Caco-2 (cell line): ENCODE measurements at places on chromosomes 3 and 15. TPM values are rescaled to one million over a fixed set of nuclear protein-coding genes. Genes with fewer than 3 reads are reported as not detected.
A peak's percentile ranks its signal among the peaks of the same experiment; 100 is the strongest.

DNA sequence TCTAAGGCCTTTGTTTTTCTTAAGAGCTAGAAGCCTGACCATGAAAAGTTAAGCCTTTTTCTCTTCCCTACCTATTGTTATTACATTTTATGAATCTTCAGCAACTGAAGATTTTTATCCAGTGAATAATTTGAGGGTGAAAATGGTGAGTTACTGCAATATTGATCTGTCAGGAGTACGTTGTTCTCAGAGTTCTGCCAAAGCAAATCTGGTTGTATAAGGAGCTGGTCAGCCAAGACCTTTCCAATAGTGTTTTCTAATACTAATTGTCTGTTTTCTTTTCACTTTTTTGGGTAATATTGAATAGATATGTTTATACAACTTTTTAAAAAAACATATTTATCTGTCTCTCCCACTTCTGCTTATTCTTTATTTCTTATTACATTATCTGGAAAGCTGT is 15.0 kb downstream of the SPTSSB start:
- no peaks in the 10 kb centered on the region for H3K4me1 ChIP-seq
- H3K27me3 ChIP-seq, result no peaks in the 10 kb centered on the region
- no peak overlapping the region for H3K4me3 ChIP-seq
- no peaks in the 10 kb centered on the region; the same call in 1 of the 2 replicates for H3K36me3 ChIP-seq
- no peak overlapping the region for H3K27ac ChIP-seq

TMEM207 gene
- total RNA-seq, result 0.65 TPM in 1 of 2 replicates, not detected in the other

DNA sequence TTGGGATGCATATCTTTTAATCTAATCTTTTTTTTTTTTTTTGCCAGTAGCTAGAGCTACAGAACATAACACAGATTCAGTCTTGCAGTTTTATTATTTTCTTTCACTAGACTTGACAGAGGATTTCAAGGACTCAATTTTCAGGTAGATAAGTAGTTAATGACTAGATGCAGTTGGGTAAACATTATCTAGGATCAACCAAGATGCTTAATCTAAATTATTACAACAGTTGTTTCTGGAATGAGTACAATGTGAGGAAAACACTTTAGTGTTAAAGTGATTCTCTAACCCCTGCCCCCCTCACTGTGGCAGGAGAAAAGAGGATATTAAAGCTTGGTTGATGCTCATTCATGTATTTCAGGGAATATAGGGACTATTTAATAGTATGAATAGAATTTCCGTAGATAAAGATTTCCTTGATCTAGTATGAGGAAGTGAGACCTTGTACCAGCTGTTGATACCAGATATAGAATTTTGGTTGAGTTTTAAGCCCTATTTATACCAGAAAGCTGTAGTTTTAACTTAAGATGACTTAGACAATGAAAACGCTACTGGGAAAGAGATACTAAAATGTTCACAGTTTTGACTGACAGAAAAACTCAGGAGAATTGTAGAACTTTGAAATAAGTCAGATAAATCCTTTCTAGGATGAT is 389.0 kb upstream of the C2CD4B start:
- DNase-seq, result no peak
- no peak overlapping the region for H3K4me3 ChIP-seq
- H3K27ac ChIP-seq, result no peak overlapping the region
- peaks cover 73% of the 10 kb centered on the region for H3K4me1 ChIP-seq
- no peaks in the 10 kb centered on the region for H3K27me3 ChIP-seq
- no peaks in the 10 kb centered on the region for H3K36me3 ChIP-seq

- H3K27ac ChIP-seq, result no peak overlapping the region
- no peaks in the 10 kb centered on the region for H3K36me3 ChIP-seq
- no peaks in the 10 kb centered on the region for H3K4me1 ChIP-seq
- DNase-seq, result no peak
- no peak overlapping the region for H3K4me3 ChIP-seq
- H3K27me3 ChIP-seq, result no peaks in the 10 kb centered on the region
Measured at GRCh38 chr3:148083526-148084182, 614.0 kb upstream of the AGTR1 start.

DNA sequence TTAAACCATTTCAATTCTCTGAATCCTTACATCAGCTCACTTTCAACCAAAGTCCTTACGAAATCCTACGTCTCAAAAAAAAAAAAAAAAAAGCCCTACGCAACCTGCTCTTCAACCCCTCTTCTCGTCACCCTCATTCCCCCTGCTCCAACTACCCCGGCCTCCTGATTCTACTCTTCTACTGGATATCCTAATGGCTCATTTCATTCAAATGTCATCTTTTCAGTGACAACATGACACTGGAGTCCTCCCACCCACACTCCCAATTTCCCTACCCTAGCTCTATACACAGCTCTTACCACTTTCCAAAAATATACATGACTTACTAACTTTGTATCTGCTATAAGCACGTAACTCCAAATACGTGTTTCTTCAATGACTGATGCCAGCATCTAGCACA is 11.5 kb downstream of the UBP1 start:
- H3K4me1 ChIP-seq, result peaks cover 30% of the 10 kb centered on the region
- no peak for DNase-seq
- no peak overlapping the region for H3K4me3 ChIP-seq
- no peaks in the 10 kb centered on the region for H3K27me3 ChIP-seq
- no peaks in the 10 kb centered on the region; the same call in 1 of the 2 replicates for H3K36me3 ChIP-seq
- H3K27ac ChIP-seq, result peak overlapping the region; percentile 2

GNAT1 gene
- total RNA-seq, result 0.50 TPM in 1 of 2 replicates, not detected in the other

SEMA3G gene
- total RNA-seq, result 0.28 and 0.32 TPM in 2 replicates

DNA sequence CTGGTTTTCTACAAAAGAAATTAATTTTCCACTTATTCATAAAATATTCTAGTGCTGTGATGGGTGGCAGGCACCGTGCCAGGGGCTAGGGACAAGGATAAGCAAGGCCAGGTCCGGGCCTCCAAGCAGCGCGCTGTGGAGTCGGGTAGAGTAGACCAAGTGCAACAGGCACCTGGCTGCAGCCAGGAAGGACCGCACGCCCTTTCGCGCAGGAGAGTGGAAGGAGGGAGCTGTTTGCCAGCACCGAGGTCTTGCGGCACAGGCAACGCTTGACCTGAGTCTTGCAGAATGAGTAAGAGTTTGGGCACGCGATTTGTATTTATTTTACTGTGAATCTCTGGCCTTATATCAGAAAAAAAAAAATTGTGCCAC is at the start of gene CASR:
CASR (plus strand) TSS at position 148 of the 372 bp plus-strand sequence. CDS start 70,522 bp downstream, outside the sequence.
- no peak within 1 kb of the TSS for H3K4me3 ChIP-seq
- H3K36me3 ChIP-seq, result no peaks in the 10 kb centered on the region
- no peaks in the 10 kb centered on the region for H3K4me1 ChIP-seq
- no peak within 1 kb of the TSS for H3K27ac ChIP-seq

DNA sequence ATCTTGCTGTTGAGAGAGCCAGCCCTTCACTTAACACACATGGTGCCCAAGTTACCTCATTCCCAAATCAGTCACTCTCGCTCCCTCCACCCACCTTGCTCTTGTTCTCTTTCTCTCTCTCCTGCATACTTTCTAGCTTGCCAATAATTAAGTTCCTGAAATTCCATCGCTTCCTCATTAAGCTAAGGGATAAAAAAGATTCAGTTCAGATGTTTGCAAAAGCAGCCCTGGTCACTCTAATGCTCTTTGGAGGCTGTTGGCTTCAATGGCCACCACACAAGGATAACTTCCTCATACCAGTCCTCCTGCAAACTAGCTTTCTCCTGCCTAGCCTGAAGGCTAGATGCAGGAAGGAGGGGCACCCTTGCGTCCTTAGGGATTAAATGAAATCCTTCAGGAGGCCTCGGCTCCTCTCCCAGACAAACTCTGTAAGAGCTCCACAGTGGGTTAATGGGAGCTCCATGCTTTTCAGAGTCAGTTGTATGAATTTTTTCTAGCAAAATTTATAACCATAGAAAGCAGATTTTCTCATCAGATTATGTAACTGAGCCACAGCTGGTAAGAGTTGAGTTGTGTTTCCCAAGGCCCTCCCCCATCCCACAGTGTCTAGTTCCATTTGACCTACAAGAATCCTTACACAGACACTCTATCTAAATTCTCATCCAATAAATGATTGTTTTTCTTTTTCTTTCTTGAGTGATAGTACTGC is 176.6 kb upstream of the TRIM42 start:
- H3K4me3 ChIP-seq, result no peak overlapping the region
- H3K36me3 ChIP-seq, result no peaks in the 10 kb centered on the region
- no peaks in the 10 kb centered on the region for H3K27me3 ChIP-seq
- peak; percentile 8 for DNase-seq
- H3K27ac ChIP-seq, result peak overlapping the region; percentile 17
- H3K4me1 ChIP-seq, result no peaks in the 10 kb centered on the region; the same call in 1 of the 2 replicates

PRICKLE2 gene
- total RNA-seq, result 4.2 and 6.0 TPM in 2 replicates

DNA sequence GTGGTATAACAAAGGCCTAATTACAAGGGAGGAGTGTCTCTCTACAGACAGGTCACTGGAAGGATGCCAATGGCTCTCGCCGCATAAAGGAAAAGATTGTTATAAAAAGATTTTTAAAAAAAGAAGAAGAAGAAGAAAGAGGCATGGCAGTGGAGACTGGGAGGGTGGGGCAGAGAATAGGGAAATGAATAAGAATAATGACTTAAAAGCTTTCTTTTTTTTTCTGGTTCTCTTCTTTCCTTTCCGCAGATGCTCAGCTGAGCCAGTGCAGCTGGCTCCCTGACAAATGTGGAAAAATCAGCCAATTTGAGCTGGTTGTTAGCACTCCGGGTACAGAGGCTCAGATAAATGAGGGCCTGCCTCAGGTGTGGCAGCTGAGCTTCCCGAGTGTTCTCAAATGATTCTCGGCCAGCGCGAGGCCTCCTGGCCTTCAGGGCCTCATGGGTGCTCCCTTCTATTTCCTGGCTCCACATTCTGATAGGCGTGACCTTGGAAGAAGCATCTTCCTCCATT is 234.1 kb downstream of the RORA start:
- H3K4me3 ChIP-seq, result no peak overlapping the region
- no peaks in the 10 kb centered on the region for H3K36me3 ChIP-seq
- H3K4me1 ChIP-seq, result no peaks in the 10 kb centered on the region
- no peak for DNase-seq
- no peak overlapping the region for H3K27ac ChIP-seq

CHAC1 gene
- 54.0 and 55.8 TPM in 2 replicates for total RNA-seq

DNA sequence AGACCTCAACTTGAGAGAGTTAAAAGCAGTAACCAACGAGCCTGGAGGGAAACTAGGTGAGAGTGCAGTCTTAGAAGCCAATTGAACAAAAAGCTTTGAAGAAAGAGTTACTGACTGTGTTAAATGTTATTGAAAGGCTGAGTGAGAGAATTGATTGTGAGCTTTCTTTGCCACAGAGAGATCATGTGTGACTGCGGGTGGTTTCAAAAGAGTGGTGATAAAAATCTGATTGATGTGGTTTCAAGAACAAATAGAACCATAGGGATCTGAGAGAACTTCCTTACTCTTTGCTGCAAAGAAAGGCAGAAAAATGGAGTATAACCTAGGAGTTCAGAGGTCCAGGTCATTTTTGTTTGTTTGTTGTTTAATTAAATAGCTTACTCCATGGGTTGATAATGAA is 759.9 kb upstream of the ALCAM start:
- no peak overlapping the region for H3K27ac ChIP-seq
- H3K4me1 ChIP-seq, result no peaks in the 10 kb centered on the region
- H3K4me3 ChIP-seq, result no peak overlapping the region

- H3K27me3 ChIP-seq, result no peaks in the 10 kb centered on the region
- DNase-seq, result no peak
- no peak overlapping the region for H3K4me3 ChIP-seq
- no peaks in the 10 kb centered on the region for H3K4me1 ChIP-seq
- no peaks in the 10 kb centered on the region for H3K36me3 ChIP-seq
Measured at GRCh38 chr15:61564785-61565184, 335.7 kb upstream of the RORA start.

GRCh38 chr3:4665197-4665596 is 172.0 kb downstream of the ITPR1 start:
- no peaks in the 10 kb centered on the region for H3K4me1 ChIP-seq
- H3K4me3 ChIP-seq, result no peak overlapping the region
- no peak overlapping the region for H3K27ac ChIP-seq
- H3K36me3 ChIP-seq, result no peaks in the 10 kb centered on the region
- DNase-seq, result no peak

DNA sequence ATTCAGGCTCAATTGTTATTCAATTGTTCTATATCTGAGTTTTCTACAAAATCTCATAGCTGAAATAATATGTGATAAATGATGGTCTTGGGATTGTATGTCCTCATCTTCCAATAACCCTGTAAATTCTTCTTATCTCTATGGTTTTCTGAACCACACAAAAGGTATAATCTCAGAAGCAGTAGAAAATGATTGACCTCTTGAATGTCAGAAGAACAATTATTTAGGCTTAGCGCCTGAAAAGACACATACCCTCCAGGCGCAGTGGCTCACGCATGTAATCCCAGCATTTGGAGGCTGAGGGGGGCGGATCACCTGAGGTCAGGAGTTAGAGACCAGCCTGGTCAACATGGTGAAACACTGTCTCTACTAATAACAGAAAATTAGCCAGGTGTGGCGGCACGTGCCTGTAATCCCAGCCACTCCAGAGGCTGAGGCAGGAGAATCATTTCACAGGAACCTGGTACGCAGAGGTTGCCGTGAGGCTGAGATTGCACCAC is 288.0 kb upstream of the TBC1D5 start:
- H3K36me3 ChIP-seq, result no peaks in the 10 kb centered on the region
- no peak overlapping the region for H3K4me3 ChIP-seq
- no peak overlapping the region for H3K27ac ChIP-seq
- H3K4me1 ChIP-seq, result no peaks in the 10 kb centered on the region
